Epithelial cell of esophagus (primary cell): ENCODE measurements at places on chromosomes 7 and 10.

DNA sequence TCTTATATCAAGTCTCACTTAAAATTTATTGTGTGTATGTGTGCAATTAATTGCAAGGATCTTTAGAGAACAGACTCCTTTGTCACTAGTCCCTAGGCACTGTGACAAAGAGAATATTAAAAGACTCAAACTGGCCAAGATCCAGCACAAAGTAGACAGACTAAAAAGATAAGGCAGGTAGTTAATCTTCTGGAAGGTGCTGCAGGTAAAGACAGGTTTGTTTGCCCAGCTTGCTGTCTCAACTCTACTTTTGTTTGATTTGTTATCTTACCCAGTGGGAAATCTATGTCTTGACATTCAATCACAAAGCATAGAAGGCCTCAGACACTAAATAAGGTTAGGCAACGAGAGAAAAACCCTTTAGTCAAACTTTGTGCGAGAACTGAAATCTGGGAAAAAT, 807.9 kb upstream of the LRRN3 start:
- DNase-seq: no peak

DNA sequence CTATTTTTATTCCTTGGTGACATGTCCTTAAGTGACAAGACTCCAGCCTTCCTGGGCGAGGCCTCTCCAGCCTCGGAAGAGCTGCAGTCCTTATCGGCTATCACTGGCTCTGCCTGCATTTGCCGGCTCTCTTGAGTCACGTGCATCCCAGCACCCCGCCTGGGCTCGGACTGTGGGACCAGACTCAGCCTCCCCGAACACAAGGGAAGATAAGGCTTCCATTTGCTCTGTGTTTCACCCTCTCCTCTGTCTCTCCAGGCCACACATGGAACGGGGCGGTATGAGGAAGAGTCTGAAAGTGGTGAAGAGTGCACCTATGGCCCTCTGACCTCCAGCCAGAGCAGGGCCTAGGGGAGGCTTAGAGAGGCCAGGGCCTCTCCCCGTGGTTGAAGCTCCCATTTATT, 4.7 kb downstream of the GDF2 start:
- no peak for DNase-seq

DNA sequence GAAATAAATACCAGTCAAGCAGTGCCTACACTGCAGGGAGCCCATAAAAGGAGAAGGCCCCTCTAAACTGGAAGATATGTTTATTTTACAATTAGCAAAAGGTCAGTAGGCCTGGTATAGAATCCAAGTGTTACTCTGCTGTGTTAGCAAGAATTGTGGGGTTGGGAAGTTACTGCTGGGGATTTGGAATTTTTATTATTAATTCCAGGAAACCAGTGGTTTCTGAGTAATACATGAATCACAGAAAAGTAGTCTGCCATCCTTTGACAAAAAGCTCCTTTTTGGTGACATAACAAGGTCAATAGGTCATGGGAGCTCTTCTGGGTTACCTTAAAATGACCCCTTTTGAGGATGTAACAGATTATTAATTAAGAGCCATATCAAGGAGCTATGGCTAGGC, 67.4 kb downstream of the ZNF92 start:
- peak; percentile 61 for DNase-seq

GRCh38 chr10:86872757-86873156, 84.7 kb downstream of the MMRN2 start:
- DNase-seq: no peak

GRCh38 chr10:62842983-62843382, 26.8 kb upstream of the EGR2 start:
- DNase-seq: no peak

DNA sequence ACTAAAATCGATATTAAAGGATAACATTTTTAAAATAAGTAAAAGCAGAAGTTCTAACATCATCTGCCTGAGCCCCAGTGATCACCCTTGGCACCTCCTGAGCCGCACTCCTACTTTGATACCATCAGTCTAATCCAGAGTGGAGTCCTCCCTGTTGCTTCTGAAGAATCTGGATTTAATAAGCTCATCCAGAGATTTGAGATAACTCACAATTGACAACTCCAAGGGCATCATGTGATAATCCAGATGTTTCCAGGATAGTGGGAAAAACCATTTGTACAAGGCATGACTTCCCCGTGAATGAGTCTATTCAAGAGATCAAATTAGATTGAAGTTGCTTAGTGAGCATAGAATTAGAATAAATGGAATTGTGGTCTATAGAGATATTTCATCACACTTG, 475.8 kb upstream of the C7orf33 start:
- DNase-seq: no peak

DNA sequence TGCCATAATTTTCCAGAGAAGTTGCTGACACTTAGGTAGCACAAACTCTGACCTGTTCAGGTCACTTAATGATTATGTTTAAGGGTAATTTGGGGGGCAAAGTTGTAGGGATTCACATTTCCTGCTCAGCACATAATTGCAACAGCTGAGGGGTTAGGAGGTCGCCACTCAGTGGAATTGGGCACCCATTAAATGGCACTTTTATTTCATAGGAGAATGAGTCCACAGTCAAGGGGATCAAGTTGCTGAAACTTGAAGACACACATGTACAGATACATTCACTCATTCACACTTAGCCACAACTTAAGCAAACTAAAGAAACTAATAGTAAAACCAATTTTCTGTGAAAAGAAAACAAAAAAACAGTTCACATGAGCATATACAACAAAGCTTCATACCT, 1.5 kb downstream of the PCDH15 start:
- no peak for DNase-seq

DNA sequence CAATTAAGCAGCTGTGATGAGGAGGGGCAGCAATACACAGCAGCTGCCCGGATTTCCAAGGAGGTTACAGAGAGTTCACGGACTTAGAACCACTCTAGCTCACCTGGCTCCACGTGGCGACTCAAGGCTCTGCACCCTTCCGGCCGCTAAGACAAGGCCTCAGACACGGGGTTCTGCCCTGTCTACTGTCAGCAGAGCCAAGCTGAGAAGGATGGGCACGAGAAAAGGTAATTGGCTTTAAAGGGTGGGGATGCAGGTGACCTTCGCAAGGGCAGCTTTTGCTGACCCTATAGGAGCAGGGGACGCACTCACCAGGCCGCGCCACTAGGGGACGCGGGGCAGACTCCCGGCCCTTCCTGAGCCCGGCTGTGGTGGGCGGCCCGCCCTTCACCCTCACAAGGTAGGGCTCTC, 152.4 kb downstream of the KIF20B start:
- DNase-seq: no peak

GRCh38 chr7:91034459-91035368, 229.5 kb upstream of the FZD1 start:
- DNase-seq: peak; percentile 63

DNA sequence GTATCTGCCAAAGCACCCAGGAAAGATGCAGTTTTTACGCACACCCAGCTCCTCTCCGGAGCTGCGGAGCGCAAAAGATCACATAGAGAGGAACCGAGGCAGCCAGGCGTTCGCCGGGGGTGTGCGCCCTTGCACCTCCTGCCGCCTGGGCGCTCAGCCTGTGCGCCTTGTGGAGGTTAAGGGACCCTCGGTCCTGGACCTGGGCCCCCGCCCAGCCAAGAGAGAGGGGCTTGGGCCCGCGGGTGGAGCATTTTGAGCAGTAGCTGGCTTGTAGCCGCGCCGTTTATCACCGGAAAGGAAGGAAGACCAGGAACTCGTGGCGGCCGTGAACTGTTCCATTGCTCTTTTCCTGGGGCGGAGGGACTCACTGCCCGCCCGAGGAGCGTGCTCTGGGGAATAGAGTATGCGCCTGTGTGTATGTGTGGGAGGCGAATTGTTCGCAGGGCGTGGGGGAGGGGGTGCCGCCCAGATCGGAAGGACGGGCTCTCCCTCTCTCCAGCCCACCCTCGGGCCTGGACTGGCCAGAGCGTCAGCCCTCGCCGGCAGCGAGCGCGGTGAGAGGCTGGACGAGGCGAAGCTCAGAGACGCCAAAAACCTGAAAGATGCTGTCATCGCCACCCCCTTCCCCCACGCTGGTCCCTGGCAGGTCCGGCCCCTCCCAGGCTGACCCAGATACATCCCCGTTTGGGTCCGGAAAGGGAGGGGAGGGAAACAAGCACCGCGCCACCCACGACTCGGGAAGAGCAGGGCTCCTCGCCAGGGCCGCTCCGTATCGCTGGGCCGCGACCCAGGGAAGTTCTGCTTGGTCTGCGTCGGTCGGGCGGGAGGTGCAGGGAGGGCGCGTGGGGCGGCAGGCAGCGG, 1.2 kb upstream of the WNT2 start:
- DNase-seq: peak; percentile 23

GRCh38 chr7:50641442-50642405, 76.5 kb upstream of the DDC start:
- no peak for DNase-seq

GRCh38 chr10:13943735-13944398, 357.1 kb downstream of the PRPF18 start:
- DNase-seq: no peak

GRCh38 chr7:142802301-142802700, 31.5 kb downstream of the PRSS2 start:
- DNase-seq: no peak

DNA sequence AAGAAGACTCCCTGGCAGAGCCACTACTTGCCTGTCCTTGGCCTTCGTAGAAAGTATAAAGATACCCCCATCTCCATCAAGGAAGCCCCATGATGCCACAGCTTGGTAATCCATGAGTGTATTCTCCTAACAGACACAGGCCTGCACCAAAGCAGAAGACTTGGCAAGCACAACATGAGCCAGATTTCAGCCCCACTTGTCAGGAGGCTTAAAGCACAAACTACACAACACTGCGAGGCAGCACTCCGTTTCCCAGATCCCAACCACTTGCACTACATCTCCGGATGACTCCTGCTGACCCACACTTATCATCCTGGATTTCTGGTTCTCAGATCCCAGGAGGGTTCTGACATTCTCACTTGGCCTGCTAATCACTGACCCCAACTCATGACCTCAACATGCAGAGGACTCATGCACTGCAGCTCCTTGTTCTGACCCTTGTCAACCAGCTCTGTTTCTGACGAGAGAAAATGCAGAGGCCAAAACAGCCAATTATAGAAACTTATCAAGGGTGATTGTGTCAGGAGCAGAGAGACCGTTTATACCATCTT, 100.8 kb downstream of the RELN start:
- DNase-seq: no peak
